Posterior cingulate gyrus (tissue), 11 donors: ENCODE measurements at places on chromosomes 3 and 15.

DNA sequence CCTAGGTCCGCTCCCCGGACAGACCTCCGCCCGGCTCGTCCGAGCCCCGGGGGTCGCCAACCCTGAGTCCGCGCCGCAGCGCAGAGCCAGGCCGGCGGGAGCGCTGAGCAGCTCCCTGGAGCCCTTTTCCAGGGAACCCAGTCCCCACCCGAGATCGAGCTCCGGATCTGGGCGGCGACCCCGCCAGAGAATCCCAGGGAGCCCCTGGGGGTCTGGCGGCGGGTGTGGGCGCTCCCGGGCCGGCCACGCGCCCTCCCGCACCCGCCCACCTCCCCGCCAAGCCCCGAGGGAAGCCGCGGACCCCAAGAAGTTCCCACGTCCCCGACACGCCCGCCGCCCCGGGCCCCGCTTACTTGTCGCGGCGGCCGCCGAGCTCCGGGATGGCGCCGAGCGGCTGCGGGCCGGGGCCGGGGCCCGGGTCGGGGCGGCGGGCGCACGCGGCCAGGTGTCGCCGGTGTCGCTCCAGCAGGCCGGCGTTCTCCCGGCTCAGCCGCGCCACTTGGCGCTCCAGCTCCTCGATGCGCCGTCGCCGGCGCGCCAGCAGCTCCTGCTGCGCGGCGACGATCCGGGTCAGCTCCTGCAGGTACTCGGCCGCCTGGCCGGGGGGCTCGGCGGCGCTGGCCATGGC is 137.7 kb downstream of the NUP210 start:
- DNase-seq = peak; percentile 6

DNA sequence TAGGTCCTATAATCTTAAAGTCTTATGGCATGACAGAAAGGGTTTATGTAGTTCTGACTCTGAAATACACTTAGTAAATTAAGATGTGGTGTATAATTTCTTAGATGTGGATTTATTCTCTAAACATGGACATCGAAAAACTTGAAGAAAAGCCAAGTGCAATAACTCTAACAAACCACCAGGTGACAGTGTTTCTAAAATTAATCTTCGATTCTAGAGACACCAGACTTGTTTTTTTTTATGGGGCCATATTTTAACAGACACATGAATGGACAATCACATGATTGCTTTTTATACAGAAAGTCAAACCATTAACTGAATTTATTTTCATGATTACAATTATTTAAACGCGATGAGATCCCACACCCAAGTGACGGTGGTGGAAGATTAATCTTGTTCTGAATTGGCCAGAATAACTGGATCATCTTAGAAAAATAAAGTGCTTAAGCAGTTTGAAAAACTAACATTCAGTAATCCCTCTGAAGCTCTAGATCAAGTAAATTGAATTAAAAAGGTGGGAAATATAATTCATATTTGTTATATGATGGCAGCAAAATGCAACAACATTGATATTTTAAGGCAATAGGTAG is 305.1 kb downstream of the LSAMP start:
- DNase-seq = no peak

GRCh38 chr3:120424976-120425570 is 25.7 kb downstream of the FSTL1 start:
- DNase-seq = no peak

DNA sequence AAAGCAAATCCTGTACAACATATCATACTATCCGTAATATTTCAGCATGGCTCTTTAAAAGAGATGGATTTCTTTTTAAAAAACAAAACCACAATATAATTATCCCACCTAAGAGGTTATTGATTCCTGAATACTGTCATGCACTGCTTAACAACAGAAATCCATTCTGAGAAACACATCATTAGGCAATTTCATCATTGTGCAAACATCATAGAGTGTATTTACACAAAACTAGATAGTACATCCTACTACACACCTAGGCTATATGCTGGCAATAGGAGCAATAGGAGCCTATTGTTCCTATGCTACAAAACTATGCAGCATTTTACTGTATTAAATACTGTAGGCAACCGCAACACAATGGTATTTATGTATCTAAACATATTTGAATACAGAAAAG is 242.0 kb downstream of the NEK10 start:
- DNase-seq = no peak

DNA sequence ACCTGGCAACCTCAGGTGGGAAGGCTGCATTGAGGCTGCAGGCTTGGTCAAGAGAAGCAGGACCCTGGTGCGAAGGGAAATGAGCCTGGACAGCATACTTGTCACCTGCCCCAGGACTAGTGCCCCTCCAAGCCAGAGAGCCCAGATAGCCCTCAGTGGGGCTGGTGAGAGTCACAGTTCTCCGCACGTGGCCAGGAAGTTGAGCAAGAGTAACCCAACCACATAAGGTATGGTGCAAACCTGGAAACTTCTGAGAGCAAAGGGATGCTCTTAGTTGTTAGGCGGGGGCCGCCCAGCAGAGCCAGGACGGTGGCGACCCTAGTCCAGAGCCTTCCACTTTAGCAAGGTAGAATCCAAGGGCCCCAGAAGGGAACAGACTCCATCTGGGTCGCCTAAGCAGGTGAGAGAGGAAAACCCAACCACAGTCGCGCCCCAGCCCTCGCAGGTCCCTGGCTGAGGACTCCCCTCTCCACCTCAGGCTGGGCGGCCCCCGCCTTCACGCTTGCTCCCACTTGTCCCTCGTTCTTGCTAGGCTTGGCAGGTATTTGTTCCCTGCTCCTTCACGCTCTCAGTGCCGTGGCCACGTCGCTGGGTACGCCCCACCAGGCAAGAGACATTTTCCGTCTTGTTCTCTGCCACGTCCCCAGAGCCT is 1.1 kb upstream of the VPS18 start:
- no peak for DNase-seq

DNA sequence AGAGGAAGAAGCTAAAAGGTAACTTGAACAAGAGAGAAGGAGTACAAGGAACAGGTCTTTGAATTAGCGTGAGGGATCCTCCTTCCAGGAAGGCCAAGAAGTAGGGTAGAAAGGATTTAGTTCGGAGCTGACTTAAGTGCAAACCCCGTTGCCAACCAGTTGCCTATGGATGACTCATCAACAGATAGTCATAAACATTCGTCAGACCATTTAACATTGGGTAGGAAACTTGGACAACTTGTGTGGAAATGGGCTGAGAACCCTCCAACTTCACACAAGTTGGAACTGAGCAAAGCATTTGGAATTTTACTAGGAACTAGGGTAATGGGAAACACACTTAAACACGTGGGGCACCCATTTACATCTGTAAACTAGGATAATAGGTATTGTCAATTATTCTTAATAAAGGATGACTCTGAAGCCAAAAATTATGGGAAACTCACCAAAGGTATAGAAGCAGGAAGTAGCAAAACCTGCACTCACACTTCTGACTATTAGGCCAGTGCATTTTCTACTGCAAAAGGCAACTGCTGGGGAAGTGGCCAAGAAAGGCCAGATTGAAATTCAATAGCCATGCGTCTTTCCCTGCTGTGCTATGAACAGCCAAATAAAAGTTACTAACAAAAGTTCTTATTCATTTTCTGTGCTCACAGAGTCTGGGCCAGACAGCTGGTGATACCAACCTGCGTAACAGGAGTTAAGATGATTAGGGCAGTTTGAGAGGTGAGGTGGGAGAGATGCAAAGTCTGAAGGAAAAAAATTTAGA is 174.5 kb upstream of the TMC3 start:
- DNase-seq = no peak

GRCh38 chr3:17258823-17259436 is 374.2 kb downstream of the PLCL2 start:
- DNase-seq = no peak

GRCh38 chr3:46947981-46948791 is 28.4 kb downstream of the CCDC12 start:
- DNase-seq = no peak

- no peak for DNase-seq
These were observed 15.2 kb downstream of the TSEN2 start for GRCh38 chr3:12499474-12499873.
